Esophagus muscularis mucosa (tissue), 4 donors: ENCODE measurements at places on chromosomes 7 and 10. TPM values are rescaled to one million over a fixed set of nuclear protein-coding genes. Genes with fewer than 3 reads are reported as not detected.

STK32C gene
- 10.9 TPM for total RNA-seq

TDRD1 gene
- total RNA-seq: 0.13 TPM

GRCh38 chr10:75887992-75888680, 456.7 kb downstream of the LRMDA start:
- no peaks in the 10 kb centered on the region for H3K4me1 ChIP-seq
- H3K36me3 ChIP-seq: no peaks in the 10 kb centered on the region
- H3K27ac ChIP-seq: no peak overlapping the region

DNA sequence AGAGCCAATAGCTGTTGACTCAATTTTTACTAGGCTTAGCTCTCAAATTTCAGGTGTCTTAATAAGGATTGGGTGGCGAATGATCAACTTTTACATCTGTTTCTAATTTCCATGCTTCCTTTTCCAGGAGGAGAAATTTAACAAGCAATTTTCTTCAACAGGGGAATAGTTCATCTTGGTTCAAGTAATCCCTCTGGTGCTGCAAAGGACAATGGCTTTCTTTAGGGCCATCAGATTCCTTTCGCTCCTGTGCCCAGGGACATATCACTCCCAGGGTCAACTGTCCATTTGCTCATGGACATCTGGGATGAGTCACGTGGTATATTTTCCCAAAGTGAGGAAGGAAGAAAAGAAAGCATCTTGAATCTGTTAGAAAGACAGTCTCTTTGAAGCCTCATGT, 313.3 kb downstream of the FRMD4A start:
- no peak overlapping the region for H3K4me3 ChIP-seq
- no peaks in the 10 kb centered on the region for H3K27me3 ChIP-seq
- H3K36me3 ChIP-seq: no peaks in the 10 kb centered on the region
- H3K4me1 ChIP-seq: peaks cover 22% of the 10 kb centered on the region
- no peak overlapping the region for H3K27ac ChIP-seq

- H3K27ac ChIP-seq: no peak overlapping the region
- H3K4me1 ChIP-seq: no peaks in the 10 kb centered on the region
- H3K36me3 ChIP-seq: peaks cover 20% of the 10 kb centered on the region
- no peak overlapping the region for H3K4me3 ChIP-seq
- no peaks in the 10 kb centered on the region for H3K27me3 ChIP-seq
These were observed 27.3 kb upstream of the PWWP2B start for GRCh38 chr10:132369636-132370185.

- H3K4me1 ChIP-seq: peaks cover 67% of the 10 kb centered on the region
- H3K27ac ChIP-seq: no peak overlapping the region
- no peak for DNase-seq
These were observed 76.5 kb downstream of the AUTS2 start for GRCh38 chr7:69674701-69675182.

- no peak overlapping the region for H3K27ac ChIP-seq
- no peaks in the 10 kb centered on the region for H3K36me3 ChIP-seq
- no peak overlapping the region for H3K4me3 ChIP-seq
- no peak for DNase-seq
- H3K4me1 ChIP-seq: no peaks in the 10 kb centered on the region
These were observed 1023.6 kb downstream of the XPNPEP1 start for GRCh38 chr10:108899670-108900069.

GRCh38 chr7:98229991-98230745, 18.9 kb downstream of the BHLHA15 start:
- H3K27ac ChIP-seq: no peak overlapping the region
